ENCODE measurements at places on chromosomes 2 and 18.
A peak's percentile ranks its signal among the peaks of the same experiment; 100 is the strongest.

DNA sequence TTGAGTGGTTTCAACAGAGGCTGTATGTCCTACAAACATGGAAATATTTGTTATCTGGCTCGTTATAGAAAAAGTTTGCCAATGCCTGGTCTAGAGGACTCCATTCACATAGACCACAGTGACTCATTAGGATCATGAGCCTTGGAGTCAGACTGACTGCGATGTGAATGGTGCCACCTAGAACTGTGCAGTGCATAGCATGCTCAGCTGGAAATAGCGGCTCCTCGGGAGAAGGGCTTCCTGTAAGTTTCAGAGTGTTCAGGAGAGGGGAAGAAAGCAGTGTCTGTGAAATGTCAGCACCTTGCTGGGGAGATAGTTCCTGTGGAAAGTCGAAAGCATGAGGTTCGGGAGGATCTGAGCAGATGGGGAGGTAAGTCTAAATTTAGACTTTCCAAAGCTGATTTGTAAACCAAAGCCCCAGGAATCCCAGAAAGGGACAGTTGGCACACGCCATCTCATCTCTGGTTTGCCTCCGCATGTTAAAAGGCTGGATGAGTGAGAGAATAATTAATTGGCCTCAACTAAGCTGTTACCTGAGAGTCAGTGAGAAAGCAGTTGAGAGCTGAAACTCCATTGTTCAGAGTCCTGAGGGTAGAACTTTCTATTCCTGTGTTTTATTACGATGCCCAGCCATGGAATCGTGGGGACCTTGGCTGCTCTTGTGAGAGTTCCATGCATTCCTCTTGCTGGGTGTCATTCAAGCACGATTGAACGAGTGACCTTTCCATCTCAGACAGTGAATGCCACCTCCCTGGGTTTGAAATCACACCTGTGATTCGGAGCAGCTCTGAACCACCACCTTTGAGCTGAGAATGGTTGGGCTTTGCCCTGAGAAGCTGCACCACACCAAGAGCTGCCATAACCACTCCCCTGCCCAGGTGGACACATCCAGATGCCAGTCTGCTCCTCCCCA lies 99.5 kb downstream of the MAPK4 start:
- DNase-seq = no peak

DNA sequence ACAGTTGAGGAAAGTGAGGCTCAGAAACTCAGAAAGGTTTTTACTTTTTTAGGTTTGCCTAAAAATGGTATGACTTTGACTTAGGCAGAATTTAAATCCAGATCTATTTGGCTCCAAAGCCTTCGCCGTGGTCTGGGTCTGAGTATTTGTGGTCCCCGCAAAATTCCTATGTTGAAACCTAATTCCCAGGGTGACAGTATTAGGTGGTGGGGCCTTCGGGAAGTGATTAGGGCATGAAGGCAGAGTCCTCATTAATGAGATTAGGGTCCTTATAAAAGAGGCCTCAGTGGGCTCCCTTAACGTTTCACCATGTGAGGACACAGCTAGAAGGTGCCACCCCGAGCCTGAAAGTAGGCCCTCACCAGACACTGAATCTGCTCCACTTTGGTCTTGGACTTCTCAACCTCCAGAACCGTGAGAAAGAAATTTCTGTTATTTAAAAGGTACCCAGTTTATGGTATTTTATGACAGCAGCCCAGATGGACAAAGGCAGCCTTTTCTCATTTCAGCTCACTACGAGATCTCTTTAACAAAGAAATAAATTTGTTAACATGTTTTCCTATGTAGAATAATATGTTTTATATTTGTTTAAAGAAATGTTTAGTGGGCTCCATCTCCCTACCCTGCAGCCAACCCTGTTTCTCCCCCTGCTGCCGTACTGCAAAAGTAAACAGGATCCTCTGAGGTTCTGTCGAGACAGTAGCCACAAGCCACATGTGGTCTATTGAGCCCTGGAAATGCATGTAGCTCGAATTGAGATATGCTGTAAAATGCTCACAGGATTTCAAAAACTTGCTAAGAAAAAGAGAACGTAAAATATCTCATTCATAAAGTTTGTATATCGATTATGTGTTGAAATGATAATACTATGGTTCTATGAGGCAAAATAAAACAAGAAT lies 80.6 kb downstream of the MOGAT1 start:
- DNase-seq = peak; percentile 8

GRCh38 chr18:52541056-52541455 lies 201.1 kb downstream of the DCC start:
- no peak for DNase-seq

DNA sequence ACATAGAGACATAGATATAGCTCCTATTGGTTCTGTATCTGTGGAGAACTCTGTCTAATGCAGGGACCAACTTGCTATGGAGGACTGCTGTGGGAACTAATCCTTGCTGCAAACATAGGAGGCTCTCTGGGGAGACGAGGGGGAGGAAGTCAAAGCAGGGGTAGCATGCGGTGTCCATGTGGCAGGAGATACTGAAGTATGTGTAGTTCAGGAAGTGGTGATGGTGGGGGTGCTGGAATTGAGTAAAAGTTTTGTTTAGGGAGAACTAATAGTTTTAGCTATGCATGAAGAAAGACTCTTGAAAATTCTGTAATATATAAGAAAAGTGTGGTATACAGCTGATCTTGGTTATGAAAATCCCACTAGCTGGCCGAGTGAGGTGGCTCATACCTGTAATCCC lies 62.0 kb downstream of the ANKRD44 start:
- no peak for DNase-seq

DNA sequence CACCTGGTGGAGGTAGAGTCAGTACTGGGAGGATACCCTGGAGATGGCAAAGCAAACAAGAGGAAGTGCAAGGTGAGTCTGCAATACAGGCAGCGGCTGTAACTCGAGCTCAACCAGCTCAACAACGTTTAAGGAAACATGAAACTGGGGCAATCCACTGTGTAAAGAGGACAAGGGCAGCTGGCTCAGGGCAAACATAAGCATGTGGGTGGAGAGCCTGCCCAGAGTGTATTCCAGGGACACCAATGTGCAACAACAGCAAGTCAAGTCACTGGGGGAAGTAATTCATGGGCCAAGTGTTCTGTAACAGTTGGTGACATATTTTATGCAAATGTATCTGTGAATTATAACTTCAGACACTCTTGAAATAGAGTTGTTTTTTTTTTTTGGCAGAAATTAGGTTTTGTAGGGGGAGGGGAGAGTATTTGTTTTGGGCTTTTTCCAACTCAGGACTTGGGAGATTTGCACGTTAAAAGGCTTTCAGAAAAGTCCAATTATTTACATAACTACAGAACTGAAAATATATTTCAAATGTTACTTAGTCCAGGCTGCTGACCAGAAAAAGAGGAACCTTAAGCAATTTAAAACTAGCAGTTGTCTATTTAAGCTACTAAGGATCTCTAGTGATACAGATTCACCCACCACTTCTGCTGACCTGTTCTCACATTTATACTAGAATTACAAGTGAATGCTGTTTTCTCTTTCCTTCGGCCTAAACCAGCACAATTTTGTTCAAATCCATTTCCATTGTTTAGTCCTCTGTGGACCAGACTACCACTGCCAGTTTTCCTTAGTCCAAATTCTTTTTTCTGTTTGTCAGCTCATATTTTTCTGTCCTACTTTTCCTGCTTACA lies 18.6 kb downstream of the NRXN1 start:
- no peak for DNase-seq

DNA sequence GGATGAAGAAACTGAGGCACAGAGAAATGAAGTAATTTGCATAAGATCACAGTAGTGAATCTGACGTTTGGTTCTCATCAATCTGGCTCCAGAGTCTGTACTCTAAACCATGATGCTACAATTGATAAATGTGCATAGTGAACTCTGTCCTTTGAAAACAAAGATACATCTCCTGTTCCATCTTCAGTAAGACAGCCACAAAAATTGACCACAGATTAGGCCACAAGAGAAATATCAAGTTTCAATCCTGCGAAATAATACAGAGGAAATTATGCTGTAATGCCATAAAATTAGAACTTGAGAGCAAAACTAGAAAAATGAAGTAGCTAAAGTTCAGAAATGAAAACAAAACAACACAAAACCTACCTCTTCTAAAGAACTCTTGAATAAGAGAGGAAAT lies 28.4 kb downstream of the FAM98A start:
- DNase-seq = no peak
